ENCODE measurements at places on chromosomes 13 and 19. TPM values are rescaled to one million over a fixed set of nuclear protein-coding genes. Genes with fewer than 3 reads are reported as not detected.

Gene SMIM44
- not detected for total RNA-seq

Gene SLITRK6
- not detected for total RNA-seq

Gene CBARP
- total RNA-seq, result 1.6 TPM

Gene COL4A1
- total RNA-seq, result 0.14 TPM

Data from activated naive CD4-positive, alpha-beta T cell treated with anti-CD3 and anti-CD28 coated beads, Interleukin-2, amount 50 U/mL, for 72 hours (primary cell).